D341Med (cell line): ENCODE measurements at places on chromosomes 11 and 22.

DNA sequence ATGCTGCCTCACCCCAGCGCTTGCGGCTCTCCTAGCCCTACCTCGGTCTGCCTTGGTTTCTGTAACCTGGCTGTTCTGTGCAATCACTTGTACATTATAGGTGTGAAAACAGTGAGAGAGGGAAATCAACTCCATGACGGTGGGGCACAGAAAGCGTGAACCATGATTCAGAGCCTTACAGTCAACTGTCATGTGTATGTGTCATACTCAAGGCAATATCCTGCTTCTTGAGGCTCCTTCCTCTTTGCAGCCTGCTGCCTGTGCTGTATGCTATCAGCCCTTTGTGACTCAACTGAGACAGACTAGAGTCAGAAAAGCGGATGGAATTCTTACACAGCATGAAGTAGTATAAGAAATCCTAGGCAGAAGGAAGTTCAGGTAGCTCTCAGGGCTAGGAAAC is 2.1 kb downstream of the NRIP3 start:
- no peak for DNase-seq

DNA sequence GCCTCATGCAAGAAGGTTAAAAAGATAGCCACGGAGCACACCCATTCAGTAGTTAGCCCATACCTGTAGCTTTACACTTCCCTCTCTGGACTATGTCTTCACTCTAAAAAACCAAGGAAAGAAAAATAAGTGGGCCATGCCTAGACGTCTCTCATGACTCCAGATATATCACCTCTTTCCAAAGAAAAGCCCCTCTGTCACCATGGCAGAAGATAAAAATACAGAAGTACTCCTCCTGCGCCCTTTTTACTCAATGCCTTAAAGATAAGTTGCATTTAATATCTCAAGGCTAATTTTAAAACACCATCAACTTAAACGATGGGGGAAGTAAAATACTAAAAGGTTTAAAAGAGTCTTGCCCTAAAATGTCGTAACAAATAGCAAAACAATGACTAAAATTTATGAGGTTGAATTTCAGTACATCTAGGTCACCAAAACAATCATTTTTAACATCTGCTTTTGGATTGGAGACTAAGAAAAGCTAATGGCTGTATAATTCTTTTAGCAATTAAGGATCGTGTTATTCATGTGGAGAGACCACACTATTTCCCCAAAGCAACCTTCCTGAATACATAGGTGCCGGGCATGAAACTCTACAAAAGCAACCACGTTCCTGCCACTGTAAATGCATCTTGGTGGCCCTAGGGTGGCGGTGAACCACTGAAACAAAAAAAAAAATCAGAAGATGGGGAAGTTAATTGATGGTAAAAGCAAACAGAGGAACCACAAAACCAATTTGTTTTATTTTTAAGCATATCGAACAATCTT is 46.0 kb downstream of the CELF1 start:
- no peak for DNase-seq

- no peak for DNase-seq
Measured at GRCh38 chr11:78801161-78801884, 226.7 kb upstream of the NARS2 start.

DNA sequence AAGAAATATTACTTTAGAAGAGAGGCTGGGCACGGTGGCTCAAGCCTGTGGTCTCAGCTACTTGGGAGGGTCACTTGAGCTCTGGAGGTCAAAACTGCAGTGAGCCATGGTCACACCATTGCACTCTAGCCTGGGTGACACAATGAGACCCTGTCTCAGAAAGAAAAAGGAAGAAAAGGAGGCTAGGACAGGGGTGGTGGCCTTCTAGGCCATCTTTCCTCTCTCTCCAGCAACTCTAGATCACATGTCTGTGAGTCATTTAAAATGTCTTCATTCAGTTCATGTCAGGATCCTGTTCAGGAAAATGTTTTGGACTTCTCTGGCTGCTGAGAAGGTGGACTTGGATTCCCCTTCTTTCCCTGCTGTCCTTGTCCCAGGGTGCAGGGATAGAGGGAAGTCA is 53.3 kb downstream of the PPFIA1 start:
- DNase-seq = no peak

GRCh38 chr11:9831122-9831521 is 167.2 kb downstream of the SWAP70 start:
- no peak for DNase-seq

DNA sequence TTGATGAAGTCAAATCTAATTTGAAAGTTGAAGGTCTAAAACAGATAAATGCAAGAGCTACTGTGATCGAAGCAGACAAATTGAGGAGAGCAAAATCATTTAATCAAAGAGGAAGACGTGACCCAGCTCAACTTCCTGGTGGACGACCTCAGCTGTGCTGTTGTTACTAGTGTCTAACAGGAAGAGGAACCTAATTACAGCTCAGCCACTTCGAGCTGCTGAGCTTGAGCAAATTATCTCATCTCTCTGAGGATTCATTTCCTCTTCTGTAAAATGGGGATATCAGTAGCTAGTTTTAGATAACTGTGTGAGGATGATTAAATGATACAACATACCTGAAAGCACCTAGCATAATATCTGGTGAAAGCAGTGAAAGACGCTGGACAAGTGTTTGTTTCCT is 48.6 kb upstream of the OLFML1 start:
- DNase-seq = no peak

DNA sequence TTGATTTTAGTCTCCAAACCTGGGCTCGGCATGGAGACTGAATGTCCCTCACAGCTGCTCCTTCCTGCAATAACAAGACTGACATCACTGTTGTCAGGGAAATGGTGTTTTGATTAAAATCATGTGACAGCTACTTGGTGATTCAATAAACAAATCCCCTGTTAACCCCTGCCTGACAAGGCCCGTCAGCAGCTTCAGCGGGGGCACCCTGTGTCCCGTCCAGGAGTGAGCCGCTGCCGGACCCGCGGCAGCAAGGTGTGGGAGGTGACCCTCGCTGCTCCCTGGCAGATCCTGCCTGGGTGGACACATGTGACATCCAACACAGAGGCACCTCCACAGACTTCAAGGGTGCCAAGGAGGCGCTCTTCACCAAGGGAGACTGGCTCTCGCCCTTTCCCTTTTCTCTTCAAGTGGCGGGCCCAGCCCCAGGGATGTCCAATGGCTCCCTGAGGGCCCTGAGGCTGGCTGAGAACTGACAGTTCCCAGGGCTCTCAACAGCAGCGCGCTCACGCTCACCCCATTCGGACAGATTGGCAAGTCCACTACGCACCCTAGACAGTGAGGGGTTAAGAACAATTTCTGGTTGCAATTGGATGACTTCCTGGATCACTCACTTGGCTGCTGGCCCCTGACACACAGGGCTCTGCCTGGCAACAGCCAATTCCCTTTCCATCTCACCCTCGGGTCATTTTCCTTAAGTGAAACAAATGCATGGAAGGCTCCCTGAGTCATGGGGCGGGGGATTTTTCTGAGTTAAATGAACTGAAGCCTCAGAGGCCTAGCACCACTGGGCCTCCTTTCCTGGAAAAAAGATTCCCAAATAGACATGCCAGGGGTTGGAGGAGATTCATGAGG is 30.7 kb downstream of the PPP2R1B start:
- DNase-seq = no peak

DNA sequence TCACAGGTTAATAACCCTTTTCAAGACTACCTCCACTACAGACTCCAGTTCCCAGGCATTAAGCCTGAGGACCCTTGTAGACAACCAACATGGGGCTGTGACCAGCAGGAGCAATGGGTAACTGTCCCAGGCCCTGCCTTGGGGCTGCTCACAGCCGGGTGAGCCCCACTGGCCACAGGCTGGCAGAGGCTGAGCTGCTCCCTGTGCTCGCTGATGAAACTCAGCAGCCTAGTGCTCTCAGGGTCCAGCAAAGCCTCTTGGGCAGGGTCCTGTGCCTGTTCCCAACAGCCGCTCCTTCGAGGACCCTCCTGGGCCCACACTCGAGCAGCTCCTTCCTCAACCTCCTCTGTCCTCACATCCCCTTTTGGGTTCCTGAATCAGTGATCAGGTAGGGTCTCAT is 99.8 kb downstream of the VPREB1 start:
- DNase-seq = no peak

DNA sequence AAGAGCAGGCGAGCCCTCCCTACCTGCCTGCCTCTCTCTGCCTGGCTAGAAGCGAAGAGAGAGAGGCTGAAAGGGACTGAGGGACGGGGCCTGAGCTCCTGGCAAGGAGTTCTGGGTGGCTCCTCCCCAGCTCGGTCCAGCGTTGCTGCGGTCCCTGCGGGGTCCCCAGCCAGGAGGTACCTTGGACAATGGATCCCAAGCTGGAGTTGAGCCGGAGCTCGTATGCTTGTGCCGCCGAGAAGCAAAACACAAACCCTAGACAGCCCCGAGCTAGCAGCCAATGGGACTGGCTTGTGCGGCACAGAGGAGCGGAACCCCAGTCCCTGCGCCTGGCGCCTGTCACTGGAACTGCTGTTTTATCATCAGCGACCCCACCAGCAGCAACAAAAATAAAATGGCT is 18.3 kb downstream of the SLC25A18 start:
- DNase-seq = no peak

- DNase-seq = no peak
Measured at GRCh38 chr11:4699697-4700435, 2.2 kb upstream of the OR51E2 start.

DNA sequence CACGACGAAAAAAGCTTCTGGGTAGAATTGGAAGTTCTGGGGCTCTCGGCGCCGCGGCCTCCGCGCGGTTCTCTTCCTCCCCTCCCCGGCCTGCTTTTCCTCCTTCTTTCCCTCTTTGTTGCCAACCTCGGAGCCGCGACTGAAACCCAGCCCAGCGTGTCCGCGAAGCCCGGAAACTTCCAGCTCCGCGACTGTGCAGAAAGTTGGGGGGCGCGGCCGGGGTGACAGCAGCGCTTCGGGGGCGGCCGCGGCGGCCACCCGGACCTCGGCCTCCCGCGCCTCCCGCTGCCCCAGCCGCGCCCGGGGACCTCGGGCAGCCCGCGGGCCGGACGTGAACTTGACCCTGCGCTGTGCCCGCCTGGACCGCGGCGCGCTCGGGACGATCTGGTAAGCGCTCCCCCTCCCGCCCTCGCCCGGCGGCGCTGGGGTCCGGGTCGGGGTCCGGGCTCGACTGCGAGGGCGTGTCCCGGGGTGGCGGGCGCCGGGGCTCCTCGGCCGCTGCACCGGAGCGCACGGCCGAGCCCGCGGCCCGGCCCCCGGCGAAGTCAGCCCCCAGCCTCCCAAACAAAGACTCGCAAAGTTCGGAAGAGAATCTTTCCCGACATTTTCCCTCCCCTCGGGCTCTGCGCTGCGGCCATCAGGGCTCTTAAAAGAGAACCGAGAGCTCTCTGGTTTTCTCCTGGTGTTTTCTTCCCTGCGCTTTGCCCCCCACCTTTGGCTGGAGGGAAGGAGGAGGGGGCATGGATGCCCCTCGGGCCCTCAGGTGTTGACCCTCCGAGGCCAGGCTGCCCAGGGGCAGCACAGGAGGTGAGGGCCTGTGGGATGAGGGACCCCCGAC is 67.9 kb upstream of the WNT7B start:
- no peak for DNase-seq

- DNase-seq = peak; percentile 59
Measured at GRCh38 chr22:42632096-42632495, 8.3 kb downstream of the ATP5MGL start.

GRCh38 chr11:43975629-43976028 is 33.2 kb downstream of the C11orf96 start:
- DNase-seq = no peak

- peak; percentile 87 for DNase-seq
Measured at GRCh38 chr11:61747192-61747966, 5.1 kb upstream of the MYRF start.

GRCh38 chr11:115219376-115219775 is 284.8 kb downstream of the CADM1 start:
- DNase-seq = no peak

- peak; percentile 66 for DNase-seq
Measured at GRCh38 chr11:114775875-114776621, 97.7 kb downstream of the NXPE2 start.
